Stimulated activated CD4-positive, alpha-beta T cell treated with anti-CD3 and anti-CD28 coated beads, Interleukin-1b, Interleukin-23, amount 100 ng/mL, for 1 hour (primary cell): ENCODE measurements at places on chromosomes 2 and 18.

- no peak for DNase-seq
Measured at GRCh38 chr2:3294493-3294892, 83.1 kb downstream of the EIPR1 start.

DNA sequence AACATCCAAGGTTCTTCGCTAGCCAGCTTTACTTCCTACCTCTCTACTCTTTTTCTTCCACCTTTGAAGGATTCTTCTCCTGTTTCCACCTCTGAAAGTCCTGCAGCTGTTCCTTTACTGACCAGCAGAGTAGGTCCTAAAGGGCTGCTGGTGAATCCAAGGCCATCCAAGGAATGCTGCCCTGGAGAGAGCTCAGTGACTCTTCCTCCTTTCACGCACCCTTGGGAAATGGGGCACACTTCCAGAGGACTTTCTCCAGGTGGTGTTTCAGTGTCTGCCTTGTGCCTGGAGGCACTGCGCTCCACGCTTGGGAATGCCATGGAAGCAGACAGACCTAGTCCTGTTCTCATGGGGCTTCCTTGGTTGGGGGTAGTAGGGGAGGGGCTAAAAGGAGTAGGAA lies 45.4 kb downstream of the SLC16A14 start:
- DNase-seq = no peak

DNA sequence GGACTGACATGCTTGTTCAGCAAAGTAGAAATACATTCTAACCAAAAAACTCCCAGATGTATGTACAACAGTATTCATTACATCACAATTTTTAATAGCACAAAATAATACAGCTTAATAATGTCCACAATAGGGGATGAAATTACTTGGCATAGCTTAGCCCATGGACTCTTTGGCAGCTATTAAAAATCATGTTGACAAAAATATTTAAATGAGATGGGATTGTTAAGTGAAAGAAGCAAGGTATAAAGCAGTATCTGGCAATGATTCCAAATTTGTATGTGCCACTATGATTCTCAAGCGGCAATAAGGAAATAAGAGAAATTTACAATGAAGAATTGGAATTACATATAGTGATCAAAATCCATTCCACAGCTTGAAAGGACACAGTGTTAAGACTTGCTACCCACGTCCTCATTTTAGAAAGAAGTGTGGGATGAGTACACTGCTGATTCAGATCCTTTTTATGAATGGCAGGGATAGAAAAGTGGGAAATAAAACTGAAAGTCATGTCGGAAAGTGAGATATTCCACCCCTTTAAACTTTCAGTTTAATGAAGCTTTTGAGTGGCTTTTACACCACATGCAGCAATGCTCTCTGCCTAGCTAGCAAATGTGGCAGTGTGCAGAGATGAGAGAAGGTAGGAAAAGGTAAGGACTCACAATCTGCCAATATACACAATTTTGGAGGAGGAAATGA lies 2.4 kb downstream of the GAREM1 start:
- no peak for DNase-seq

- no peak for DNase-seq
Measured at GRCh38 chr18:1383465-1383864, 478.8 kb downstream of the ADCYAP1 start.

DNA sequence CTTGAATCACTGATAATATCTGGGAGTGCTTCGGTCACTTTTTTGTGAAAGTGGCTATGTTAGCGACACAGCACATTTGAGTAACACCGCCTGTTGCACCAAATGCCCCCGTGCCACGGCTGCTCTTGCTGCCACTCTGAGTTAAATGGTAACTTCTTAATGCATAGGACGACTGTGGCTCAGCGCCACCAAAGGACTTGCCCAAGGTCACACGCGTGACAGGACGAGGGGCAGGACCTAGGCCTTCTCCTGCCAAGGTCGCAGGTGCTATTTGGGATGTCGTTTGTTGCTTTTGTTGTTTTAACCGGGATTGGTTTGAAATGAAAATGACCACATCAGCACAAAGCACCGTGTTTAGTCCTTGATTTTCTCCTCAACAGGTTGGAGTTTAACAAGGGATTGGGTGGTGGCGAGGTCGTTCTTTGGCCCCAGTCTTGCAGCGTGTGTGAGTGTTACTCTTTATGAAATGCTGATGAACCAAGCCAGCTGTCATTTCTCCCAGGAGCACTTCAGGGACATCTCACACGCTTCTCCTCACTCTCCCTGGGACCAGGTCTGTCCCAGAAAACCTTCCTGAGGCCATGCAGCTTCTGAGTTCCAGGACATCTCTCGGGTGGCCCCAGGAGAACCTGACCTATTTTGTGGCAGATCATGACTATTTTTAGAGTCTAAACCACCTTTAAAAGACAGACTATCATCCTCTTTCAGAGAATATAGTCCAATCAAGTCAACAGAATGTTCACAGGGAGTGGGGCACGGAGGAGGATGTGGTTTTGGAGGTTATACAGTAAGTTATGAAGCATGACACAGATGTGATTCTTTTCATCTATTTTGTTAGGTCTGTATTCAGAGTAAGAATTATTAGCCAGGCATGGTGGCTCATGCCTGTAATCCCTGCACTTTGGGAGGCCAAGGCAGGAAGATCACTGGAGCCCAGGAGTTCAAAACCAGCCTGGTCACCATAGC lies 49.9 kb downstream of the MTCL1 start:
- DNase-seq = peak; percentile 23

DNA sequence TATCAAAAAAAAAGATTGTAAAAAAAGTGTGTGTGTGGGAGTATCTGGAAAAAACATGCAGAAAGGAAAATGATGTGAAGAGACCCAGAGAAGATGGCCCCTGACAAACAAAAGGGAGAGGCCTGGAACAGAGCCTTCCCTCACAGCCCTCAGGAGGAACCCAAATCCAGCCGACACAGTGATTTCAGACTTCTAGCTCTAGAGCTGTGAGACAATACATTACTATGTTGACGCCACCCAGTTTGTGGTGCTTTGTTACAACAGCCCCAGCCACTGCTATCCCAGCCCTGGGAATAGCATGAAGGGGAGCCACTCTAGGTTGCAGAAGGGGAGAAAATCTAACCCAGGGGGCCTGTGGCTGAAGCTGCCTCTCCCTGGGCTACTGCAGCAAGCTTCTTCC lies 59.0 kb upstream of the ZBTB7C start:
- no peak for DNase-seq

DNA sequence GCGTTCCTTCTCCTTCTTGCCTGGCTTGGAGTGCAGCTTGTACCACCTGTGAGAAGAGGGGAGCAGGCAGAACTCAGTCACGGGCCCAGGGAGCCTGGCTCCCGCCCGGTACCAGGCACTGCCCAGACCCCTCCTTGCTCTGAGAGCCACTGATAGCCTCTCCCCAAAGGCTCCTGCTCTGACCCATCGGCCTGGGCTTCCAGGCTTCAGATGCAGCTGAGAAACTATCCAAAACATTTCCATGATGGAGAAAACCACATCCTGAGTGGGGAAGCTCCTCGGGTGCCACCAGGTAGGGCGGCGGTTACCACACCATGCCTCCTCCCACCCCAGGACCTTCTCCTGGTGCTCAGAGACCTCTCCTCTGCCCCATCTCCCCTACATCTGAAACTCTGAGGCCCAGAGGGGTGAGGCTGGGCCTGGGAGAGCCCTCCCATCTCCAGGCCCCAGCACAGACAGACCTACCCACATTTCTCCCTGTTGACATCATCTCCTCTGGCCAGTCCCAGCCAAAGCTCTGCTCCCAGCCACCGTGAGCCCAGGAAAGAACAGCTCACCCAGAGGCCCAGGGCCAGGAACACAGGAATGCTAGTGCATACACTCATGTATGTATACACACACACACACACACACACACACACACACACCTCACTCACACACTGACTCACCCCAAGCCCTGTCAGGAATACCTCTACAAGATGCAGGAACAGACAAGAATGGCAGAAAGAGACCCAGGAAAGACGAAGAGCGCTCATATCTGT lies 17.9 kb upstream of the SFXN5 start:
- DNase-seq = no peak

- no peak for DNase-seq
Measured at GRCh38 chr18:5461041-5461440, 82.8 kb downstream of the EPB41L3 start.

- no peak for DNase-seq
Measured at GRCh38 chr18:49911427-49911826, 98.1 kb upstream of the ACAA2 start.

- DNase-seq = peak; percentile 7
Measured at GRCh38 chr2:202375033-202375608, 1.0 kb upstream of the BMPR2 start.

DNA sequence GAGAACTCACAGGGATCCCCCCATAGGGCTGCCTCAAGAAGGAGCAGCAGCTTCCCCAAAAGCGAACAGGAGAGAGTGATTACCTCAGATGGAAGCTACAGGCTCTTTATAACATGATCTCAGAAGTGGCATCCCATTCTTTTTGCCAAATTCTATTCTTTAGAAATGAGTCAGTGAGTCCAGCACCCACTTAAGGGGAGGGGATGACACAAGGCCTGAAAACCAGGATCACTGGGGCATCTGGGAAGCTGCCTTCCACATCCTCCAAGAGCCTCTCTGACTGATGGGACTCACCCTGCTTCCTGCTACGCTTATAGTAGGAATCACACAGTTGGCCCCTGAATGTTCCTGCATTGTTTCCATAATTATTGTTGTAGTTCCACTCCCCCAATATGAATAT lies 96.5 kb downstream of the MAPK4 start:
- DNase-seq = no peak

GRCh38 chr18:54327818-54328217 lies 29.8 kb downstream of the STARD6 start:
- no peak for DNase-seq

DNA sequence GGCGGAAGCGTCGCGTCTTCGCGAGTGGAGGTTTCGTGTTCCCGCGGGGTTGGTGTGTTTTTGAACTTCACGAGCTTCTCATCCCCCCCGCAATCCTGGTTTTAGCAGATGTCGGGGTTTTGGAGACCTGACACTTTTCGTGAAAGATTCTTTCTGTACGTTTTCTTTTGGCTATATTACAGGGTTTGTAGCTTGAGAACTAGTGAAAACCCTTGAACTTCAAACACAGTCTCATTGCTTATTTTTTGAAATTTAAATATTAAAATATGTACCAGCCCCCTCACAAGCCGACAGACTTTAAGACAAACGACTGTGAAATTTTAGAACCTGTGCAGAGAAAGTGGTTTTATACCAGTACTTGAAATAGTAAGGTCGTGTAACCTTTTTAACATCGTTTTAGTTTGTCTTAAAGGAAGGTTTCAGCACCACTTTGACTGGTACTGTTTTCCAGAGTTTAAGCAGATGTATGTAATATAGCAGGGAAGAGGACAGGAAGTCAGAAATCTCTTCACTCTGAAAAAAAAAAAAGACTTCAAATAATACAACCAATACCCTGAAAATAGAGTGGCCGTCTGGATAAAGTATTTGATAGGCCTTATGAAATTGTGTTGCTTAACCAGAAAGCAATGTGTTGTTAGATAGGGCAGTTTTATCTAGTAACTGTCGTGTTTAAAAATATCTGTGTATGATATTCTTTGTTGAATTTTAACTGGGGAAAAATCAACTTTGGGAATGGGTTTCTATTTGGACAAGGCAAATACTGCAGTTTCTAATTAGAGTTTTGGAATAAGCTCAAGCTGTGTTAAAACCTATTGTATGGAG lies 1.4 kb downstream of the SPATS2L start:
- no peak for DNase-seq

DNA sequence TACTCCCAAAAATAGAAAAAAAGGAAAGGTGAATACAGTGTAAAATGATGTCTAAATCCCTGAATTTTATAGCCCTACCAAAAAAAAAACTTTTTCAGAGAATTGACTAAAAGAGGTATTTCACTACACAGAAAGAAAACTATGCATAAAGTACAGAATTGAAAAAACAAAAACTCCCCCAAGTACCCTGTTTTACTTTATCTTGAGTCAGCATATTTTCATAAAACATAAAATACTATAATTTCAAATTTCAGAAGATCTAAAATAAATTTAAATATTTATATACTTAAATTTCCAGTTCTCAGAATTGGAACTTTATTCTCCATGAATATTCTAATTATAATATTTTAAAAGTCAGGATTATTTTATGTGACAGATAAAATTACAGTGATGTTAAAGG lies 10.1 kb downstream of the NCKAP1 start:
- no peak for DNase-seq

DNA sequence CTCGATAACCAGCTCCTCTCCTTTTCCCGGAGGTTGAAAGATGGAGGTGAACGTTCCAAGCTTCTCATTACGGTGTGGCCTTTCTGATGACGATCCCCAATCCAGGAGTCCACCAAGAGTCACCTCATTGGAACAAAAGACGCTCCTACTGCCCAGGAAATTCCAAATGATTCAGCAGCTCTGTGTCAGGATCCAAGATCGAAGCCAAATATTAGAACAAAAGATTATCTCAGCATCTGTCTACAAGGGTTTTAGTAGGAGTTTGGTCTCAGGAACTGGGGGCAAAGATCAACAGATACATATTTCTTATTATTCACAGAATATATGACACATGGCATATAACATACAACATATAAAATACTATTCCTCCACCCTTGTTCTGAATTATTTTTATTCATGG lies 161.1 kb upstream of the RAB12 start:
- DNase-seq = no peak

DNA sequence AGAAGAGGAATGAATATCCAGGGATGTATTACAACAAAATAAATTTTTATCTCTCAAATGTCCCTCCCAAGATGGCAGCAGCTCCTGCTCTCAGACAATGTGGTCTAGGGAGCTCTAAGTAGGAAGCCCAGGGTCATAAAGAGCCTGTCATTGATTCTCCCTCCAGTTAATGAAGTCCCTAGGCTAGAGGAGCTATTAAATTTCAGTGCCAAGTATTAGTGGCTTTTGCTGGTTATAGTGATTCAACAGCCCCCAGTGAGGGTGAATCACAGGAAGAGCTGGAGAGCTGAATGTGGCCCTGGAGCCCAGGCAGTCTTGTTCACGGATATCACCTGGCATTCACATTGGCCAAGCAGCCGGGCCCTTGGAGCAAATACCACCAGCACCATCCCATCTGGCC lies 109.8 kb upstream of the YPEL5 start:
- DNase-seq = no peak

DNA sequence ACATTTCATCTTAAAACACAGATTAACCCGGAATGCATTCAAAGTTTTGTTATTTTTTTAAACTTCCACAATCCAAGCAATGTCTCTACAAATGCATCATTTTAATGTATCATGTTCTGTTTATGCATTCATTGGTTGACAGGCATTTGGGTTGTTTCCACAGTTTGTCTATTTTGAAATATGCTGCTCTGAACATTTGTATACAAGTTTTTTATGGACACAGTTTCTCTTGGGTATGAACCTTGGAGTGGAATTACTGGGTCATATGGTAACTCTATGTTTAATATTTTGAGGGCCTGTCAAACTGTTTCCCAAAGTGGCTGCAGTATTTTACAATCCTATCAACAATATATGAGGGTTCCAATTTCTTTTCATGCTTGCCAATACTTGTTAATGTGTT lies 57.3 kb downstream of the GULP1 start:
- no peak for DNase-seq

- DNase-seq = no peak
Measured at GRCh38 chr18:24114924-24115549, 23.8 kb upstream of the CABYR start.
